ENCODE measurements at places on chromosomes 7 and 10.

- no peak for DNase-seq
Observed at GRCh38 chr7:138657854-138658386, 43.2 kb downstream of the SVOPL start.

DNA sequence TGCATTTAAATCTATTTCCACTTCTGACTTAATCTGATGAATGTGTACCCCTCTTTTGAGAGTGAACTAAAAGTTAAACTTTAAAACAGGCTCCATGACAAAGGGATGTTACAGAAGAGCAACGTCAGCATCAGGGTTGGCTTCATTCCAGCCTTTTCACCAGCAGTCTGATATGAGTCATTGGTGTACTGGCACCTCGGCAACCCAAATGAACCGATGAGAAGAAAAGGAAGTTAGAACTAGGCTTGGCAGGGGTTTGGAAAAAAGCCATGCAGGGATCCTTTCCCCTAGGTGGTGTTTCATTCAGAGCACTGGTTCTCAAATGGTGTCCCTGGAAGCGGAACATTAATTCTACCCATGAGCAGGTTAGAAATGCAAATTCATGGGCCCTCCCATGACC, 53.6 kb downstream of the SEC61G start:
- no peak for DNase-seq

DNA sequence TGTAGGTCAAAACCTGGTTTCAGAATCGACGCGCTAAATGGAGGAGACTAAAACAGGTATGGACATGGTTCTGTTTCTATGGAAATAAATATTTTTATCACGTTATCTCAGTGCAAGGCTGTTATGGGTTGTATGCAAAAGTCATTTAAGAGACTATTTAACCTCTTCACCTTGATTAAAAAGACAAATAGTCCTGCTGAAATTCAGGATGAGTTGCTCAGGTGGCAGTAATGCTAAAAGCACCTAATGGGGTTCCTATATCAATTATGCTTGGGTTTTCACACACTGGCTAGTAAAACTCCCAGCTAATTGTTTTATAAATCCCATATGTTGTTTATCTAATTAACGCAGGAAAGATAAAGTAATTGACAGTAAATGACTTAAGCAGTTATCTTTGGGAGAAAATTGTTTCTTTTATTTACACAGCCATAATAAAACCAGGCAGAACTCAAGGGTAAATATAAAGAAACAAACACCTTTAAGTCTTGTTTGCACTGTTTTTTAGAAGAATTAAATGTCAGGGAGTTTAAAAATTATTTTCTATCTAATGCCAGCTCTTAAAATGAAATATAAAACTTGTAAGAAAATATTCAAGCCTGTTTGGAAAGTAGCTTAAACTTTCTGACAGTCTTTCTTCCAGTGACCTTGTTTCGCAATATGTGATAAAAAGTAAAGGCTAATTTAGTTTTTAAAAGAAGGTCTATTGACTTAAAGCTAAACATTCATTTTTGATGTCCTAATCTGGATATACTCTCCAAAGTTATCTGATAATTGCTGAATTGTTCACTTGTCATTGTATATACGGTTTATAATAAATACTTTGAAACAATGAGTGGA, 3.2 kb downstream of the HHEX start:
- no peak for DNase-seq

GRCh38 chr10:74640134-74640921, 186.1 kb upstream of the KAT6B start:
- no peak for DNase-seq

GRCh38 chr10:14936584-14936983, 17.3 kb downstream of the DCLRE1C start:
- no peak for DNase-seq

DNA sequence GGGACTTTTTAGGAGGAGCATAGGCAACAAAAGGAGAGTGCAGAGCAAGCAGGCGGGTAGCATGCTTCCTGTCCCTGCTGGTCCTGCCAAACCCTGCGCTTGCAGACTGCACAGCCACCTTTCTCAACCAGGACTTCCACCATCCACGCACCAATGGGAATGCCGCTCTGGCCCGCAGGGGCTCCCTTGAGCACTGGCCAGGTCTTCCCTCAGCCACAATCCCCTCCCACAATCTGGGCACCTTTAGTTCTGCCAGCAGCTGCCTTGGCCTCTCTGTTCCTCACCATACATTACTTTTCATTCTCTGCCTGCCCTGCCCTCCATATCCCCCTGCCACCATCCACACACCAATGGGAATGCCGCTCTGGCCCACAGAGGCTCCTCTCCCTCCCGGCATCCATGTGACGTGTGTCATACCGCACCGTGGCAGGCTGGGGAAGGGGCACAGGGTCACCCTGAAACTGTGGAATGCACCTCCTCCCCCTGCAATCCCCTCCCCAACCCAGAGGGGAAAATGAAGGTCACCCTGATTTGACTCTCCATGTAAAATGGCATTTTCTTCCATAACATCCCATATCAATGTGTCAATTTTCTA, 97.3 kb upstream of the MACROH2A2 start:
- no peak for DNase-seq

DNA sequence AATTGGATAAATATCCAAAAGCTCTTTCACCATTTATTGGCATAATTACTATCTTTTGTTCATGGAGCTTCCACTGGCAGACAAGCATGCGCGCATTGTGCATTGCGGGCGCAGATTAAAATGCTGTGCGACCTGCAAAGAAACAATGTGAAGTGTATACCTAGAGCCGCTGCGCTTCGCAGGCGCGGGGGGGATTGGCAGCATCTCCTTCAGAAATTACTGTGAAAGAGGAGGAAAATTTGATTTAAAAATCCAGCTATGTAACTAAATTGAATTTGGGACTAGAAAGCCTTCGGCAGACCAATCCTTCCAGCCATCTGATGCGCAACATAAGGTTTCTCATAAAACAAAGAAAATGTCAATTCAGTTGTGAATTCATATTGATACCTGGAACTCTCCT, 10.3 kb upstream of the NPM3 start:
- DNase-seq: no peak

DNA sequence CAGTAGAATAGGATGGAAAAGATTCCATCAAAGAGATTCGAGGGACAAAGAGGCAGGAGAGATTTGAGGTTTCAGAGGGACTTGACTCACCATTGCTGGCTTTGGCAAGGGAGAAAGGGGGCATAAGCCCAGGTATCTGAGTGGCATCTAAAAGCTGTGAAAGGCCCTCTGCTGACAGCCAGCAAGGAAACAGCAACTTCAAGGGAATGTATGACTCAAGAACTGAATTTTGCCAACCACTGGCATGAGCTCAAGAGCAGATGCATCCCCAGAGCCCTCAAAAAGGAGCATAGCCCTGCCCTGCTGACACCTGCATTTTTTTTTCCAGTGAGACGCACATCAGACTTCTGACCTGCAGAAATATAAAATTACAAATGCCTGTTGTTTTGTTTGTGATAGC, 19.6 kb upstream of the ADAM12 start:
- DNase-seq: no peak

DNA sequence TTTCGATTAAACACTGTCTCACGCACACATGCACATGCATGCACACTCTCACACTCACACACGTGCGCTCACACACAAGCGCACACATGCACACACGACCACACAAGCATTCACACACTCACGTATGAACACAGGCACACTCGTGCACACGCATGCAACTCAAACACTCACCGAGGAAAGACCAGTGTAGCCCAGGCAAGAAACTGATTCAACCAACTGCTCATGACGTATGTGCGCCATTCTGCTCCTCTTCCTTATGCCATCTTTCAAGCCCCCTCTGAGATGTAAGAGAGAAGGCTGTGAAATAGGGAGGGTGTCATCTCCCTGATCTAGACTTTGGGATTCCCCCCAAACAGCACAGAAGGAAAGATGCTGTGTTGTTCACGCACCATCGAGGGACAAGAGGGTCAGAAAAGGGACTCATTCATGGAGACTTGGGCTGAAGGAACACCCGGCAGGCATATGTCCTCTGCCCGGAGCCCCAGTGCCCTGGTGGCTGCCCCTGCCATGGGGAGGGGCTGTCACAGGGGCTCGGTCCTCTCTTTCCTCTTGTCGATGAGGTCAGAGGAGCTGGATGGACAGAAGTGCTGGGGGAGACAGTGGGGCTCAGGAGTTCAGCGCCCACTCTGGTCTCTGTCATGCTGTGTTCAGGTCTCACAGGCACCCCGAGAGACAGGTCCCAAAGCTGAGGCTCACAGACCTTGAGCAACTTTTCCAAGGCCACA, 130.1 kb upstream of the SHH start:
- no peak for DNase-seq

DNA sequence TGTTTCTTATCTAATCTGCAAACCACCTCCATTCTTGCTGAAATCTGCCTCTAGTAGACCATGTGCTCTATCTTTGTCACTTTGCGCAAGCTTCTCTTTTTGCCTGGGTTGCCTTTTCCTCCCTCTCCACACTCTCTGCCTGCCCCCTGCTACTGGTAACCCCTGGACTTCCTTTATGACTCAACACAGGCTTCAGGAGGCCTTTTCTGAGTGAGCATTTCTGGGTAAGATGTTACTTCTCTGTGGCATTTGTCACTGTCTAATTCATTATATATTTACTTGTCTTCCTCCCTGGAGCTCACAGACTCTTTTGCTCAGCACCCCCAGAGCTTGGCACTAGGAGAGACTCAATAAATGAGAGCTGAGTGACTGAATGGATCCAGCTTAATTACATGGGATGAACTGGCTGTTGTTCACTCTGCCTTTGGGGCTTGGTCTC, 8.4 kb downstream of the GOLGA7B start:
- no peak for DNase-seq

GRCh38 chr7:55132550-55132889, 113.7 kb downstream of the EGFR start:
- DNase-seq: no peak

DNA sequence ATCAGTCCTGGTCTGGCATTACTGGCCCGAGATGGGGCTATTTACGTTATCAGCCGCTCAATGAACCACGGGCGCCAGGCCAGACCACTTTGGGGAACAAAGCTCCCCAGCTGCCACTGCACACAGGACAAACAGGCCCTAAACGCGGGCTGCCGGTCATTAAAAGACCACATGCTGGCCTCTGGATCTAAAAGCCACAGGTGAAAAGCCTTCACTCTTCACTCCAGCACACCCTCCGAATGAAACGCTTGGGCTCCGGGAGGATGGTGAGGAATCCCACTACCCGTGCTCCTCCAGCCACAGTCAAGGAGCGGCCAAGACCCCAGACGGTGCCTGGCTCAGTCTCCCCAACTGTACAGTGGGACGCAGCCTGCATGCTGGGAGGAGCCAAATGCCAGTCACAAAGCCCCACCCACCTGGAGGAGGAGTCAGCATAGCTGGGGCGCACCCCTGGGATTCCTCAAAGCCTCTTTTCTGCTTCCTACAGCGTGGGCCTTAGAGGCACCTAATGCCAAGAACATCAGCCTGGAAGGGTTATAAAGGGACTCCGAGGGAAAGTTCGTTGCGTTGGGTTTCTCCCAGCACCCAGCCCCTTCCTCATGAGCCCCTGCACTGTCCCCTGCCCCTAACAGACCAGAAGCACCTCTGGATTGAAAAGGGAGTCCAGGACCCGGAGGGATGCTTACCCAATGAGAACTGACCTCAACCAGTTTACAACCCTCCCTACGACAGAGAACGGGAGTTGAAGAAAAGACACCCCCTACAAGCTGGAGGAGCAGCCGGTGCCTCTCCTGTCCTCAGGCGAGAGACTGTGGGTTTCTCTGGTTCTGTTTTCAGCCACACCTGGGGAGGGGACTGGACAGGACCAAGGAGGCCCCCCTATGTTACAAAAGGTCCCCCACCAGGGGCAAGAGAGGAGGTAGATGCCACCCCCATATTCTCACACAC, 4.7 kb downstream of the PDGFA start:
- no peak for DNase-seq

- DNase-seq: no peak
Observed at GRCh38 chr10:74842301-74842954, 16.0 kb downstream of the KAT6B start.

- no peak for DNase-seq
Observed at GRCh38 chr10:48623607-48624132, 18.8 kb upstream of the ARHGAP22 start.

- no peak for DNase-seq
Observed at GRCh38 chr10:70834021-70834420, 18.3 kb downstream of the SGPL1 start.

DNA sequence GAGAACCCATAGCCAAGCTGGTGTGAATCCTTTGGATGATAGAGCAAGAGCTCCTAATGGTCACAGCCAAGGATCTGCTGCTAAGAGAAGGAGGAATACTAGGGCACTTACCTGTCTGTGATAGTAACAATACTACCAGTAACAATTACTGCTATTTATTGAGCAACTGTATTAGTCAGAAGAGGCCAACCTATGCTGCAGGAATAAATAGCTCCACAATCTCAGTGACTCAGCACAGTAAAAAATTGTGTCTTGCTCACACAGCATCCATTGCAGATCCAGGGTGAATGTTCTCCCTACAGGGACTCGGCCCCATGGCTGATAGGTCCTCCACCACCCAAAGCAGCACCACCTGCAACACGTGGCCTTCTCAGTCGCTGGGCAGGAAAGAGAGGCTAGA, 257.6 kb upstream of the ZMIZ1 start:
- no peak for DNase-seq

DNA sequence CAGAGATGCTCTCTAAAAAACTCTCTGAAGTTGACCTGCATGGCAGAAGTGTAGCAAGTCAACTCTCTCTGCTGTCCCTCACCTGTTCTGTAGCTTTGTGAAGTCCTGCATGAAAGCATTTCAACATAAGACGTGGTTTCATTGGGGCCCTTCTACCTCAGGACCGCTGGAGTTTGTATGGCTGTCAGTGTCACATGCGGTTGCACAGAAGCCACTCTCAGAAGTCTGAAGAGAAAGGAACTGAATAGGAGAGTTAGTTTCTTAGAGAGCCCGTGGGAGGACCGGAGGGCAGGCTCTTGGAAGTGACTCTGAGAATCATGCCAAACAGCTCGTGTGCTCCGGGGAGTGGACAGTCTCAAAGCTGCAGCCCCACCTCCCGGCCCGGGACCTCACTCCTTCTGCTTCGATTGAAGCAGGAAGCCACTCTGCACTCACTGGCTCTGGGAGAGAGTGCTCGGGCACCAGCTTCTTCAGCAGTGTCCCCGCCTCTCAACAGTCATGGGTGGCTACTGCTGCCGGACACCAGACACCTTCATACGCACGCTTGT, 486.7 kb downstream of the SDK1 start:
- no peak for DNase-seq

DNA sequence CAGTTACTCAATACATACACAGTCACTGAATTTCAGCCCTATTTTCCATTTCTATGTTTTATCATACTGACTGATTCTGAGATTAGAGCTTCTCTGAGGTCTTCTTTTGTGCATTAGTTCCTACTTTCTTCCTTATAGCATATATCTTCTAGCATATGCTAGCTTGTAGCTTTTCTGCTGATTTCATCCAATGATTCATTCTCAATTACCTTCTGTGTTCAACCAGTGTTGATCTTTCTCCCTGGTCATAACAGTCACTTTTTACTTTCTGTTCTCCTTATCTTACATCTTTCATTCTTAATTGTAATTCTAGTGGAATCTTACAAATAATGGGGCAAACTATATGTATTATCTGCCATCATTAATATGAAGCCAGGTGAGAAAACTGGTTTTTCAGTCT, 159.5 kb upstream of the HGF start:
- no peak for DNase-seq

All from Peyer's patch (tissue), 4 donors.